CD4-positive, alpha-beta T cell treated with Interleukin-6 at 100 ng/mL for 8 hours (primary cell): ENCODE measurements at places on chromosomes 16 and 17.

DNA sequence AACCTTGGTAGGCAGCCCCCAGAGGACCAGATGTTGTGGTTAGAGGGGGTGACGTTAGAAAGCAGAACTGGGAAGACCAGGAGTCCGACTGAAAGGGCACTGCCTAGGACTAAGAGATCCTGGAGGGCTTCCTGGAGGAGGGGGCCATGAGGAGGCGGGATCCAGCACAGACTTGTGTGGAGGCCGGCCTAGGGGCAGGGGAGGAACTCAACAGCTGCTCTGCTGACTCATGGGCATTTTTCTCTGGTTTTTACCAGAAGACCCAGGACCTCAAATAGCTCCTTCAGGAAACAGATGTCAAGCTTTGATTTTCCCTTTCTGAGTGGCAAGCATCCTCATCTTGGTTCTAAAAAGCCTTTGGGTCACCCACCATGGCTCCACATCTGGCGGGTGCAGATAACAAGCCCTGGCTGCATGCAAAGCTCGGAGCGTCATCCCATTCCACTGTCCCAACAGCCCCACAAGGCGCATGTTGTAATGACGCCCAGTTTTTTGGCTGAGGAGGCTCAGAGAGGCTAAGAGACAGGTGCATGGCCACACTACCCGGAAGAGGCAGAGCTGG, 29.0 kb downstream of the IL21R start:
- DNase-seq = no peak

DNA sequence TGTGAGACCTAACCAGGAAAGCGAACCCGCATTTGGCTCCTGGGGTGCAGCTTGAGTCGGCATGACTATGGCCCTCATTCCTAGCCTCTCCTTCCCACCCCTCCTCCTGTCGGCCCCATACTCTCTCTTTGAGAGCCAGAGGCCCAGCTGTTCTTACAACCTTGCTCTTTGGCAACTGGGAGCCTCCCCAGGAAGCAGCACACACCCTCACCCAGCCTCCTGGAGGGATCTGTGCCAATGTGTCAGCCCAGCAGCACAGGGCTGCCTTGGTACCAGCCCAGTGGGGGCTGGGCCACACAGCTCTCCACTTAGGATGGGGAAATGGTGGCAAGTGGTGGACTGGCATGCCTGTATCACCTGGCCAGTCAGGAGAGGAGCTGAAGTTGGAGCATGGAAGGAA, 70.3 kb upstream of the LGALS9 start:
- no peak for DNase-seq

DNA sequence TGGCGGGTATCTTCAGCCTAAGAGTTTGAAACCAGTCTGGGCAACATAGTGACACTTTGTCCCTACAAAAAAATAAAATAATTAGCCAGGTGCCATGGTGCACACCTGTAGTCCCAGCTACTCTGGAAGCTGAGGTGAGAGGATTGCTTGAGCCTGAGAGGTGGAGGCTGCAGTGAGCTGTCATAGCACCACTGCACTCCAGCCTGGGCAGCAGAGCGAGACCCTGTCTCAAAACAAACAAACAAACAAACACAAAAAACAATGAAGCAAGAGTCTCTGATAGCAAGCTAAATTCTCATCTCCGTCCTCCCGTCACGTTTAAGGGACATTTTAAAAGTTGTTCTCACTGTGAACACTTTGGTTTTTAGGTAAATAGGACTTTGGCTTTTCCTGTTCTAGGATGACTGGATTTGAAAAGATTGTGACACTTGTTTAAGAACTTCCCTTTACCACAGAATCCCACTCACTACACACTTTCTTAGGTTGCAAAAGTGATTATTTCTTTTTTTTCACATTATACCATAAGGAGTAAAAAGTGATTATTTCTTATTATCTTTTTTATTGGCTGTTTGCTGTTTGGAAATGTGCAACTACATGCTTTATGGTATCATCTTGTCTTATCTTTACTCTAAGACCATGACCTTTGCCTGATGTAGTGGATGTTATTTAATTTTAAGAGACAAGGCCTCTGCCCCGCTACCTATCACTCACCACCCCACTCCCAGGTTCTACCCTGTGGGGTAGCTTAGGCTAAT, 4.4 kb upstream of the ERN1 start:
- no peak for DNase-seq

DNA sequence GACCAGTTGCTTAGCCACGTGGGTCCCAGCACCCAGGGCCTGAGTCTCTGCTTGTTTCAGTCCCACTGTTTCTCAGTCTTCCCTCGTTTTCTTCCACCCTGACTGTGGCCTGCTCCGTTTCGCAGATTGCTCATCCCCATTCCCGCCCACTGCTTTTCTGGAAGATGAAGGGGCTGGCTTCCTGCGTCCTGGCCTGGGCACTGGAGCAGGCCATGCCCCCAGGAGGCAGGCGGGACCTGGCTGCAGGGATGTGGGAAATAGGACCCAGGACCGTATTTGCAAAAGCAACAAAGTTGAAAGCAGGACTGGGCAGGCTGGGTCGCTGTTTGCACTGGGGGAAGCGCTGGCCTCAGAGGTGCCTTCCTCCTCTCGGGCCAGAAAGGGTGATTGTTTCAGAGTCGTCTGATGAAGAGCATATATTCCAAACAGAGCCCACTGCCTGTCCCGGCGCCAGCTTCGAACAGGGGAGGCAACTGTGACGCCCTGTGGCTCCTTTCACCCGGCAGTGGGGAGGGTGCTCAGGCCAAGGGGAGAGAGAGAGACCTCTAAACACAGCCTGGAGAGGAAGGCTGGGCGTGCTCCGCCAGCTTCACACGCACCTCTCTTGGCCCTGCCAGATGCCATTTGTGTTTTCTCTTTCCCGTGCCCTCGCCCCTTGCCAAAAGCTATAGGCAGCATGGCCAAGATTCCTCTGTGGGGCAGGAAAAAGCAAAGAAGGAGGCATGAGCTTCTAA, 108.6 kb downstream of the CMIP start:
- DNase-seq = no peak

DNA sequence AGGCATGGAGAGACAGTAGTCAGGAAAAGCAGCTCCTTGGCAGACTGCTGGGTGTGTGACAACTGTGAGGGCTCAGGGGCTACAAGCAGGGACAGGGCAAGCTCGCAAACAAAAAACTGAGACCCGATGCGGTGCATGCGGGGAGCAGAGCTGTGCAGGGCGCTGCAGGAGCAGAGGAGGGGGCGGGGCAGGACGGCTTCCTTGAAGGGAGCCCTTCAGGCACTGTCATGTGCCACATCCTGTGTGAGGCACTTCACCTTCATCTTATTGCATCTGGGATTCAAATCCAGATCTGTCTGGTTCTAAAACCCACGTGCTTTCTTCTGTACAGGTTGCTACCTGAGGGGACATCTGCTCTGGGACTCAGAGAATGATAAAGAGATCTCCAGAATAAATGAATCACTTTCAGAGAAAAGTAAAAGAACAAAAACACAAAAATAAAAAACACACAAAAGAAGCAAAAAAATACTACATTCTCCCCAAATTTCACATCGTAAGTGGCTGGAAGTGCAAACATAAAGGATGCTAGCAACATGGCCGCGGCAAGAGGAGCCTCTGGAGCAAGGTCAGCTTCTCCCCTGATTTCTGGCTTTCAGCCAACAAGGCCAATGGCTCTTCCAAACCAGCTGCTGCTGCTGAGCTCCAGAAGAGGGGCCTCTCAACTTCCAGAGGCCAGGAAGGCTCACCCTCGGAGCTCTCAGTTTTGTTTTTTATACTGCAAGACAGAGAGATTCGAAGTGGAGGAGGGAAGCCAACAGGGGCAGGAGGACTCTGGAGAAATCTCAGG, 14.2 kb downstream of the LYRM9 start:
- peak; percentile 57 for DNase-seq

GRCh38 chr17:41647940-41648410, 23.6 kb upstream of the KRT17 start:
- DNase-seq = peak; percentile 82

DNA sequence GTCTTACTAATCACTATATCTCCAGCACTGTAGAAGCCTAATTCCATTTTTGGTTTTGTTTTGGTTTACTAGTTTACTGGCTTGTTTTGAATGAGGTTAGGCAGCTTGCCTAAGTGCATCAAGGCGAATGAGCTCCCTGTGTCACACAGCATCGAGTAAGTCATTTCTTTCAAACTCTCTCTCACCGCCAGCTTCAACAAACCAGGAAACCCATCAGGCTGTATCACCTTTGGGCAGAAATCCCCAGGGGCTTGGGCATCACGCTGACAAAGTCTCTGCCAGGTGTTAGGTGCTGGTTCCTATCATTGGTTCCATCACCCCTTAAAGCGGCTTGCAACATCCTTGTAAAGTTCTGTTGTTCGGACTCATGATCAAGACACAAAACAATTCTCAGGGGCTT, 226.6 kb downstream of the GRIN2A start:
- DNase-seq = no peak

DNA sequence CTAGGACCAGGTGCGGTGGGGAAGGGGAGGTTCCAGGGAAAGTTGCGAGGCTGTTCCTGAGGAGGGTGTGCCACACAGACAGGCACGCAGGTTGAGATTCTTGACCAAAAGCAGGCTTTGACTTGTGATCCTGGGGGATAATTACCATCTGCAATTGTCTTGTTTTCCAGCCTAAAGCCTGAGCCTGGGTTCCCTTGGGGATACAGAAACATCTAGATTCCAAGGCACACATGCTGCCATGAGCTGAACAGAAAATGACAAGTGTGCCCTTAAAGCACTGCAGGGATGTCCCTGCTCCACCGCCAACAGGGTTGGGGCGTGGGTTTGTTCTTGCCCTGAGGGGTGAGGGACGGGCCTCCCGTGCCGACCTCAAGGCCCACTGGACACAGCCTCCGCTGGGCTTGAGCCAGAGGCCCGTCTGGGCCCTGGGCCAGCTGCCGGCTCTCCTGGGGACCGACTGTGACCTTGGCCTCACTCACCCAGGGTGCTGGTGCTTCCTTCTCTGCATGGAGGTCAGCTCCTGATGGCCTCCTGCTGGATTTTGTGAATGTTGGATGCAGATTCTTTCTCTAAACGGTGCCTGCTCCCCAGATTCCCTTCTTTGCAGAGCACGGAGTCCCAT, 14.0 kb downstream of the CA5A start:
- no peak for DNase-seq

GRCh38 chr16:89268987-89269735, 51.7 kb downstream of the ZNF778 start:
- no peak for DNase-seq

DNA sequence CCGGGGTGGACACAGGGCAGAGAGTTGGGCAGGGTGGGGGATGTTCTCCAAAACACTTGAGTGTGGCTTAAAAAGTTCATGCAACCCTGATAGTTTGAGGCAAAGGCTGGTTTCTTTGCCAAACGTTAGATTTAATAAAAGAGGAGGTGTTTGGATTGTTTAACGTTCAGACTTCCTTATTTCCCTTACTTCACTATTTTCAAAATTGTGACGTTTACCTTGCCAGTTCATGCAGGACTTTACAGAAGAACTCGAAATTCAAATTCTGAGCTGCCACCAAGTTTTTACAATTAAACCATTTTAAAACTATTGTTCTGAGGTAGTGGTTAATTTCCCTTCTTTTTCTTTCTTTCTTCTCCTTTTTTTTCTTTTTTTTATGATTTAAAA, 5.5 kb downstream of the SEC14L1 start:
- no peak for DNase-seq

GRCh38 chr16:6725634-6726331, 606.9 kb upstream of the RBFOX1 start:
- no peak for DNase-seq

DNA sequence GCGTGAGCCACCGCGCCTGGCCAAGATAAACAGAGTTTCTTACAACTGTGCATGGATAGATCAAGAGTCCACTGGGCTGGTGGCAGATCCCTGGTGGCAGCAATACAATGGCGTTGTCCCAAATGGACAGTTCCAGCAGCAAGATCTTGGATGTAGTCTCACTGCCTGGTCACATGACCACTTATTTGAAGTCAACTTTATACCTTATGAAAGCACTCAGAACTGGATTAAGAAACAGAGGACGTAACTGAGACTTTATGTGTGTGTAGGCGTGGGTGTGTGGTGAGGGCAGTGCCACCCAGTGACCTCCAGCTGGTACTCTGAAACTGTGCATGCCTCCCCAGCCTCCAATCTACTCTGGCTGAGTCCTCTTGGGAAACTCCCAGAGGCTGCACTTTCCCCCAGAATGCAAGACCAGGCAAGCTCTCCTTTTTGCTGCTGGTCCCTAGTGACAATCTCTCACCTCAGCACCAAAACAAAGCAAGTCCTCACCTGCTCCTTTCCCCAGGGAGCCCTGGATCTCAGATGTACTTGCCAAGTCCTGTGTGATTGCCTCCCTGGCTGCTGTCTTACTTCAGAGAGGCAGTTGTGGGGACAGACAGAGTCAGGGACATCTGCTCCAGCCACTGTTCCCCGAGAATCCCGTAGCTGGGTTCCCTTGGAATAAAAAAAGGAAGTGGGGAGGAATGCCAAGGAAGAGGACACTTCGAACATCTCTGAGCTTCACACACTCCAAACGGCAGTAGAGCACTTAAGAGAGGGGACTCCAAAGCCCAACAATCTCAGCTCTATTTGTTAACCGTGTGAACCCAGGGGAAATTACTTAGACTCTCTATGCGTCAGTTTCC, 11.7 kb upstream of the ST6GALNAC2 start:
- DNase-seq = no peak

- DNase-seq = no peak
Observed at GRCh38 chr16:85209526-85210121, 97.4 kb upstream of the CIBAR2 start.

DNA sequence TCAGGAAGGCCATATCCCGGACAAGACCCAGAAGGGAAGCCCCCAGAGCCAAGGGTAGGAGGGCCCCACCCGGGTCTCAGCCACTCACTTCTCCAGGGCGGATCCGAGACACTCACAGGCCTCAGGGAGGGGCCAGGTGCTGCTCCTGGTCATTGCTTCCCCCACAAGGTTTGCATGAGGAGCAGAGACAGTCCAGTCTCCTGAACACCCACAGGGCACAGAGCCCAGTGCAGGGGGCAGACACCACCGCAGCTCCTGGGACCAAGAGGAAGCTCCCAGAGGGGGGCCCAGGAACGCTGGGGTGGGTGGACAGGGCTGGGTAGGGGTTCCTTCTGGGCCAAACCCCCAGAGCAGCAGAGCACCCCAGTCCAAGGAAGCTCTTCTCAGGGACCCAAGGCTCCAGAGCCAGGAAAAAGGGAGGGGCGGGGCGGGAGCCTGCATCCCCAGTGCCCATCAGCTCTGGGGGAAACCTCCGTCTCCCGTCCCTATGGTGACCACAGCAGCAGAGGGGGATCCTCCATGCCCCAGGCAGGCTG, 709 bp upstream of the MRPL28 start:
- no peak for DNase-seq

DNA sequence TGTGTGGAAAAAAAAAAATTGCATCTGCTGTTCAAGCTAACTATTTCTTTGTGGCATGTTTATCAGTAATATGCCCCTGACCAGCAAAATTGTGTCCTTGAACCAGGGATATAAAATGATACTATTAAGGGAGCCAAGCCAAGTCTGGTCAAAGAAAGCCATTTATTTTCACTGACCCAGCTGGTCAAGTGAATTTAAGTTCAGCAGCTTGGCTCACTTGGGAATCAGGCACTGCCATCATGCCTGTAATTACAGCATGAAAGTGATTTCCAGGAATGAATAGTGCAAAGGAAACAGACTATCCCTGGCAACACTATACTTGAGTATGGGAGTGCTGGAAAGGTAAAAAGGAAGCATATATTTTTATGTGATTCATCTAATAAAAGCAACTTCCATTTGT, 934.6 kb upstream of the CDH8 start:
- DNase-seq = no peak

- DNase-seq = no peak
Observed at GRCh38 chr17:72120642-72121163, at the start of gene SOX9. Gene SOX9 (plus strand): TSS chr17:72121020. CDS start chr17:72121392, 372 bp downstream.
